Glomerular endothelial cell (primary cell): ENCODE measurements at places on chromosomes 7 and 10.

GRCh38 chr7:158439035-158439434 lies 148.6 kb downstream of the PTPRN2 start:
- DNase-seq, result no peak

DNA sequence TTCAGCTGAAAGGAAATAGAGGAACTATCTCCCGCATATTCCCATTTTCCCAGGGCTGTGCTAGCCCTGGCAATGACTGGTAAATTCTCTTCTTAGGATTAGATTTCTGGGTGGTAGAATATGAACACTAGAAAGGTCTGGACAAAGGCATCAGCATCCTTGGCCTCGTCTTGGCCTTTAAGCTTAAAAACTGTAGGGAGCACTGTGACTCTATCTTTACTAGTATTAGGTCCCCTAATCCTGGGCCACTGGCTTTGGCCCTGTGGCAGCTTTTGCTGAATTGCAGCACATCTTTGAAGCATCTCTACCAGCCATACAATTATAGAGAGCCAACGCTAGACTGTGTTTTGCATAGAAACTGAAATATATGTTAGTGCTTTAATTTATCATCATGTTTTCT lies 41.5 kb upstream of the EBLN1 start:
- DNase-seq, result no peak

DNA sequence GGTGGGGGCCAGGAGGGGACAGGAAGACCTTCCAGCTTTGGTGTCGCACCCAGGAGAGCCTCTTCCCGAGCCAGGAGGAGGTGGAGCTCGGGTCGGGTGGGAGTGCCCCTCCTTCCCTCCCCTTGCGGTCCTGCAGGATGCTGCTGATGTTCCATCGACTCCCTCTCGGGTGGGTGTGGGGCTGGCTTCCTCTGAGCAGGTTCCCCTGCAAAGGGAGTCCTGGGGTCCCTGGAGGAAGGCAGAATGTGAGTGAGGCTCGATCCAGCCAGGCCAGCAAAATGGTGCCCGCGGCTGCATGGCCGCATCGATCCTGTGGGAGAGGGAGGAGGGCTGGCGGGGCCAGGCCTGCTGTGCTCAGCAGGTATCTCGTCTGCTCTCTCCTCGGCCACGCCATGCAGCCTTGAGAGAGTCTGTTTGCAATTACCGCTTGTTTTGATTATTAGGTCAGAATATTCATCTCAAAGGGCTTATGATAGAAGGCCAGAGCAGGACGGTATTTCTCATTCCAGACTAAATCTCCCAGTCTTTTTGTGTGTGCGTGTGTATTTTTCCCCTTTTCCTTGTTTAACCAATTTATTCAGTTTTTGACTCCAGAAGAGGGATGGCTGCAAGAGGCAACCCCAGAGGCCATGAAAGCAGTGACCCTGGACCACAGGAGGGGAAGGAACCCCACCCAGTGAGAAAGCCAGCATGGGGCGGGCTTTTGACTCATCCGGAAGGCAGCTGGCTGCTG lies 137.3 kb upstream of the ZMIZ1 start:
- no peak for DNase-seq

DNA sequence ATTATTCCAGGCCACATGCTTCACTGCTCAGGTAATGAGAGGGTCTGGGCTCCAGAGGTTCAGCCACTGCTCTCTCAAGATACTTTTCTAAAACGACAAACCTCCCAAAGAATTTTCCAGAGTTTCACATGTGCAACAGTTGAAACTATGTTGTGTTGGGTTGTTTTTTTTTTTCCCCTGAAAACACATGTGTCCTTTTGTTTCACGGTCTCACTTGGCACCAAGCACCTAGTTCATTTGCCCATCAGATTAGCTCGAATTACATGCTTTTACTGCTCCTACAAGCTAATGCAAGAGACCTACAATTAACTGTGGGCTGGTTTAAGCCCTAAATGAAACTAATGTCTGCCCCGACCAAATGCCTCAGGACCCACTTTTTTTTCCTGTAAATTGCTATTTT lies 313.3 kb downstream of the FGFR2 start:
- DNase-seq, result no peak

GRCh38 chr7:80510021-80510420 lies 1.8 kb downstream of the GNAT3 start:
- DNase-seq, result no peak

GRCh38 chr7:2884161-2884560 lies 40.1 kb upstream of the GNA12 start:
- DNase-seq, result no peak

GRCh38 chr10:49382826-49383225 lies 13.1 kb downstream of the DRGX start:
- no peak for DNase-seq

- DNase-seq, result no peak
Observed at GRCh38 chr7:157306846-157307838, 29.7 kb upstream of the DNAJB6 start.

- no peak for DNase-seq
Observed at GRCh38 chr7:101736084-101736483, 81.3 kb upstream of the CUX1 start.

DNA sequence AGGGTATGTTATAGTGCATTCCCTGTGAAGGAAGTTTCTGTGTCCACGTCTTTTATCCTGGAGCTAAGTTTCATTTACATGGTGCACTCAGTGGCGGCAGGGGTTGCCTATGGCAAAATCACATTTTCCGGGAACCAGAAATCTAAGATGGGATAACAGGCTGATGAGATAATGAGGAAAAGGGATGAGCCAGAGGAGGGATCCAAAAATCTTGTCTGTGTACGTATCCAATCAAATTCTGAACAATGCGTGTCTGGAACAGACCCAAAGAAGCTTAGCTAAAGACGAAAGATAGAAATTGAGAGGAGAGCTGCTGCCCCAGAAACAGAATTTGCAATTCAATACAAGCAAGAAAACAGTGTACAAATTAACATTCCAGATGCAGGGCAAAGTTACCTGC lies 16.1 kb downstream of the LANCL2 start:
- DNase-seq, result no peak

- DNase-seq, result no peak
Observed at GRCh38 chr7:82156168-82156567, 287.4 kb downstream of the CACNA2D1 start.

DNA sequence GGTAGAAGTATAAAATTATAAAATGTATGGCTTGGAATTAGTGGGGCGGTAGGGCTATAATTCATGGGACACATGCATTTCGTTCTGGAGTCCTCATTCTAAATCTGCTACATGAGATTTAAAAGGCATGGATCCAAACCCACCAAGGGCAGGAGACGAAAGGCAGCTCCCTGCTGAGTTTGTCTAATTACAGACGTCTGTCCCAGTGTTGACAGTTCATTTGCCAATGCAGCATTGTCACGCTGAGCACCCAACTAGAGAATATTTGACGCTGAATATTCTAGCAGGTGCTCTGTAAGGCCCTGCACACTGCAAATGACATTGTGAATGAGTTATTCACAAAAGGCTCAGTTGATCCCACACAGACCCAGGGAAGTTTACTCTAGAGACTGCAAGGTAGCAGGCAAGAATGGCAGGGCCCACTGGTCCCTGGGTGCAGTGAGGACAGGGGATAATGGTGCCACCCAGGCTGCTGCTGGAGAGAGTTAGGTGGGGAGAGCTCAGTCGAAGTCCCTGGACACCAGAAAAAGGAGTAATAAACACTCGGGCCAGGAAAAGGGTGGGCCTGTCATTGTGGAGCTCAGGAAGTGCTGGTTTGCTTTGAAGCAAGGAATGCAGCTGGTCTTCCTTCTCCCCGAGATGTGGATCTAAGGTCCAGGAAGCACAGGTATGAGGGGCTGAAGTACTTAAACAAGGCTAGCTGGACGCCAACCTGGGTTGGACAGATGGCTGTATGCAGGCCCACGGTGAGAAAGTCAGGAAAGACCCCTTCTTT lies 75.0 kb upstream of the JCAD start:
- DNase-seq, result no peak

DNA sequence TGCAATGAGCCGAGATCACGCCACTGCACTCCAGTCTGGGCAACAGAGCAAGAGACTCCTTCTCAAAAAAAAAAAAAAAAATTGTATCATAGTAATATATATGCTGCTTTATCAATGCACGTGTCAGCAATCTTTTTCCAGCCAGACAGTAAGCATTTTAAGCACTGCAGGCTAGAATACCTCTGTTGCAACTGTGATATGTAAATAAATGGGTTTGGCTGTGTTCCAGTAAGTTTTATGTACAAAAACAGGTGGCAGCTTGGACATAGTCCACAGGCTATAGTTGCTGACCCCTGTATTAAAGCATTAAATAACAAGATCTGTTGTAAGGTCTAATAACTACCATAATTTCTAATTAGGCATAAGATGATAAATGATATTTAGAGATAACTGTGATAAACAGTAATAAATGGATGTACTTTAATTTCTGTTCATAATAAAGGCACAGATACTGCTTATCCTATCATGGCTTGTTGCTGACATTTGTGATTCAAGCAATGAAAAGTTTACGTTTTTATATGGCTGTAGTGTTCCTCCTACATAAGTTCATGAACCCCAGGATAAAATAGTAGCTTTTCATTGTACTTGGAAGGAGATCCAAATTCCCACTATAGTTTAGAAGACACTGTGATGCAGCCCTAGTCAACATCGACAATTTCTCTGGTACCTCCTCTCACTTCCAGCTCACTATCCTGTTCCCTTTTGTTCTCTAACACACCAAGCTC lies 161.4 kb downstream of the ELMO1 start:
- no peak for DNase-seq

GRCh38 chr7:7498856-7499255 lies 36.8 kb downstream of the COL28A1 start:
- no peak for DNase-seq

DNA sequence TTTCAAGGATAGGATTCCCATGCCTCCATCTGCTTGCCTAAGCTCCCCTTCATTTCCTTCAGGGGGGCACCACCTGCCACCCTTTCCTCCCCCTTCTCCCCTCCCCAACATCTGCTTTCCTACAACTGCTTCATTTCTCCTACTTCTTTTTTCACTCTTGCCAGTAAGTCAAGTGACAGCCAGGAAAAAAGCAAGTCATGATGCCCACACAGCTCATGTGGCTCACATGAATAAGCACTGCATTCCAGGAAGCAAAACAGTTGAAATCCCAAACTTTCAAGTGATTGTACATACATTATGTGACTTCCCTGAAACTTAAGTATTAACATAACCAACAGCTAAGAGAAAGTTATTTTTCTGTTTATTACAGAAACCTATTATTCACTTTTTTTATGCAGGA lies 78.6 kb downstream of the TNS3 start:
- DNase-seq, result no peak

GRCh38 chr10:69826789-69827554 lies 25.3 kb downstream of the COL13A1 start:
- DNase-seq, result no peak

- no peak for DNase-seq
Observed at GRCh38 chr7:132400561-132401142, 175.6 kb downstream of the PLXNA4 start.

DNA sequence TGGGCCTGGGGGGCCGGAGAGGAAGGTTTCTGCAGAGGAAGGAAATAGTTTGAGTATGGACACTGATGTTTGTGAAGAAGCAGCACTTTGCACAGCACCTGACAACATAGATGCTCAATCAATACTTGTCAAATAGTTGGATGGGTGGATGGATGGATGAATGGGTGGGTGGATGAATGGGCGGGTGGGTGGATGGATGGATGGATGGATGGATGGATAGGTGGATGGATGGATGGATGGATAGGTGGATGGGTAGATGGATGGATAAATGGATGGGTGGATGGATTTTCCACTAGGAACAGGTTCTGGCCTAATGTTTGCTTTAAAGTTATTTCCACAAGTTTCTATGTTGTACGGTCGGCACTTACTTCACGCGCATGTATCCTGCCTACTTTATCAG lies 45.3 kb downstream of the COL17A1 start:
- DNase-seq, result no peak

GRCh38 chr10:82925547-82925946 lies 1050.6 kb downstream of the NRG3 start:
- DNase-seq, result no peak

- DNase-seq, result no peak
Observed at GRCh38 chr7:132311733-132312132, 264.5 kb downstream of the PLXNA4 start.

- no peak for DNase-seq
Observed at GRCh38 chr7:105805447-105806019, 70.9 kb downstream of the ATXN7L1 start.

GRCh38 chr10:19385846-19386450 lies 337.3 kb downstream of the MALRD1 start:
- DNase-seq, result no peak

GRCh38 chr10:108556186-108556585 lies 1367.1 kb downstream of the XPNPEP1 start:
- peak; percentile 70 for DNase-seq

- DNase-seq, result no peak
Observed at GRCh38 chr7:127821146-127821545, 169.2 kb downstream of the SND1 start.

DNA sequence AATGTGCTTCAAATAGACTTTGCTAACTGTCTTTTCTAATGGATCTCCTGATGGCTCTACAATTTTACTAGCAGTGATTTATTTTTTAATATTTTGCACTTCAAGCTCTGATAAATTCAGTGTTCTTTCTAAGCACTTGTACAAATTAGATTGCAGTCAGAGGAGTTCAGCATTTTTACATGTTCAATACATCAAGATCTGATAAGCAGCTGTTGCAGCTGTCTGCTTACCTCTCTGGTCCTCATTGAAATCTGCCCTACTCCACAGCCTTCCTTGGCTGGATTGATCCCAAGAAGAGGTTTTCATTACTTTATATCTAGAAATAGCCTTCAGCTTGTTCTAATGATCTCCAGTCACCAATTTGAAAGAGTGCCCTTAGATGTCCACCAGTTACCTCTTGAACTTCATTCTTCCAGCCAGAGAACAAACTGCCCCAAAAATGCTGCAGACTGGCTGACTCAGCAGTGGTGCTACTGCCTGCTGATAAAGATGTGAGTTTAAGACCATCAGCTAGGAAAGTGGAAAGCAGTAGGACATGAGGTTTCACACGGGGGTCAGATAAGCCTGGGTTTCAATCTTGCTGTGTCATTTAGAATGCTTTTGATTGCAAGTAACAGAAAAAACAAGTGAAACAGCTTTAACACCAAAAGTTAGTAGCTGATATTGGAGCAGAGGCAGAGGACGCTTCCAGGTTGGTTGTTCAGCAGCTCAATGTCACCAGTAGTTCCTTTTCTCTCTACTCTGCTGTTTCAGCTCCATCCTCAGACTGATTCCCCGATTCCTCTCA lies 350.9 kb upstream of the NPVF start:
- no peak for DNase-seq

- DNase-seq, result no peak
Observed at GRCh38 chr7:87330942-87331341, 14.5 kb upstream of the CROT start.

GRCh38 chr10:80485946-80486764 lies 32.0 kb downstream of the TSPAN14 start:
- DNase-seq, result no peak
